ENCODE measurements at places on chromosomes 16 and 17.

DNA sequence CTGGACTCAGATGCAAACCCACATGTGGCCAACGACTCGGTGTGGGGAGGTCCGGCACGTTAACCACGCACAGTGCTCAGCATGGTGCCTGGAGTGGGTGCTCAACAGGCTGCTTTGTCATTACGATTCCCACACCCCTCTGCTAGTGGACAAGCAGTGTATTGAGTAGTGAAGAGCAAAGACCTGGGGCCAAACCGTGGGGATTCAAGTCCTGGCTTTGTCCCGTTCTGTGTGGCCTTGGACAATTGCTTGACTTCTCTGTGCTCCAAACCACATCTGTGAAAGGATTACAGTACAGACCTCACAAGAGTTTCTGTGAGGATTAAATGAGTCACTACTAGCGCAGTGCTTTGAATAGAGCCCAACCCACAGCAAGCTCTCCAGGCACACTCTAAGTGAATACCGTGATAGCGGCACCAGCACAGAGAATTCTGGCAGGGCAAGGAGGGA is 33.8 kb downstream of the TRPV2 start:
- DNase-seq: no peak

GRCh38 chr16:88487920-88488851 is 35.1 kb downstream of the ZFPM1 start:
- no peak for DNase-seq

DNA sequence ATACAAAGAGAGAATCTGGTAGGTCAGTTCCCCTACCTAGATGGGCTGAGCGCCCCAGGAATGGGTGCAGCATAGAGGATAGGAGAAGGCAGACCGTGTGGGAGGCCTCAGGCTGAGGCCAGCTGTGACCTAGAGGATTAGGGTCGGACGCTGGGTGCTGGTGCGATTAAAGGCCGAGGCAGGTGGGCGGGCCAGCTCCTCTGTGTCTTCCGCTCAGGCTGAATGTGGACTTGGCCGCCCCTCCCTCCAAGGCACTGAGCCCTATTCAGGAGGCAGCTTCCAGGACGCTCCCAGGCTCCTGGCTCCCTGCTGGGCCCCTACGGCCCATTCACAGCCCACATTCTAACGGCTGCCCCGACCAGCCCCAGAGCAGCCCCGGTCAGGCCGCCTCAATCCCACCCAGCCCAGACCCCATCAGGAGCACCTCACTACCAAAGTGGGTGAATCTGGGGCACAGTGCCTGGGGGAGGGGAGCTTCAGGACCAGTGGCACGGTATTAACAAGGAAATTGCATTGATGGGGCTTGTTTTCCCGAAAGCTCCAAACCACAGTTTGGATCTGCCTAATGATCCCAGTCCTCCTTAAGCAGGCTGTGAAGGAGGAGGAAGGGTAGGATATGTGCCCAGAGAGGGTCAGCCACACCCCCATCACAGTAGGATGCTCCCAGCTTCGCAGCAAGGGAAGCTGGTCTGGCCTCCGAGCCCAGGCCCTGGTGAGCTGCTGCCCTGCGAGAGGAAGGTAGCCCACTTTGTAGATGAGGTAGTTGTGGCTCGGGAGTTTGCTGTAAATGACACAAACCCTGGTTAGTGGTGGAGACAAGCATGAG is 14.5 kb downstream of the RHBDL3 start:
- DNase-seq: no peak

- no peak for DNase-seq
These were observed 10.7 kb downstream of the SGSM2 start for GRCh38 chr17:2347805-2348685.

GRCh38 chr17:39277110-39277509 is 51.4 kb upstream of the STAC2 start:
- no peak for DNase-seq

DNA sequence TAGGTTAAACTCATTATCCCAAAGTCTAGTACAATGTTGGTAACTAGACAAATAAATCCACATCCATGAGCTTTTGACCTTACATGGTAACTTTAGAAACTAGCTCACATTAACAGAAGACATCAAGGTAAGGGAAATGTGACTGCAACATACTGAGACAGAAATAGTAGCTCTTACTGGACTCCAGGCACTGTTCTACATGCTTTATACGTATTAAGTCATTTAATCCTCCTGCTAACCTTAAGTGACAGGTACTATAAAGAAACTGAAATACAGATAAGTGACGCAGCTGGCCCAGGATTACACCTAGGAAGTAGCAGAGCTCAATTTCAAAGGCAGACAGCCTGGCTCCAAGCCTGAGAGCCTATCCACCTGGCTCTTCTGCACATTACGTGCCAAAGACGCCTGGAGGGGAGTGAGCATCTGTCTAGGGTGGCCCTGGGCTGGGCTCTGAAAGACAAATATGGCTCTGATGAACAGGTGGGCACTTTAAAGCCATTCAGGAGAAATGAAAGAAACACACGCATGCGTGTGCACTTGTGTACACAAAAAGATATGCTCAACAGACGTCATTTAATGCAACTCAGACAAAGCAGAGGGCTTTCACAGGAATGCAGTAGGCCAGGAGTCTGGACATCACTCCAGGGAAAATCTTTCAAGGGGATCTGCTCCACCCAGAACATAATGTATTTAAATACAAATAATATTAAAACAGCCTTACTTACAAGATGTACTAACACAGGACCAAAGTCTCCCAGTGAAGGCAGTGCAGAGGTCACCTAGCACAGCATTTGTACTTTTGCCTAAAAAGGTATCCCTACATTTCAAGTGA is 4.4 kb downstream of the ZC3H7A start:
- peak; percentile 31 for DNase-seq

DNA sequence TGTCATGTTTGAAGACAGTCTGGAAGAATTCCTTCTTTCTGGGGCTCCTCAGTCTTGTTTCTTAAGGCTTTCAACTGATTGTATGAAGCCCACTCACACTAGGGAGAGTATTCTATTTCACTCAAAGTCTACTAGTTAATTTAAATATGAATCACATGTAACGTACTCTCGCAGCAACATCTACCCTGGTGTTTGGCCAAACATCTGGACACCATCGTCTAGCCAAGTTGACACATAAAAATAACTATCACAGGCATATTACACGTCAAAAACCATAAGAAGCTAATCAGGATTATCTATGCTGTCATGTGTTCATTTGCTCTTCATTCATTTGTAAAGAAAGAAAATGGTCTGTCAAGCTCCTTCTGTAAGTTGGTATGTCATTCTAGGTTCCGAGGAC is 787.4 kb downstream of the KCNJ2 start:
- no peak for DNase-seq

GRCh38 chr16:49011901-49012300 is 269.7 kb downstream of the CBLN1 start:
- no peak for DNase-seq

GRCh38 chr17:59413014-59413766 is 81.7 kb downstream of the YPEL2 start:
- DNase-seq: no peak

DNA sequence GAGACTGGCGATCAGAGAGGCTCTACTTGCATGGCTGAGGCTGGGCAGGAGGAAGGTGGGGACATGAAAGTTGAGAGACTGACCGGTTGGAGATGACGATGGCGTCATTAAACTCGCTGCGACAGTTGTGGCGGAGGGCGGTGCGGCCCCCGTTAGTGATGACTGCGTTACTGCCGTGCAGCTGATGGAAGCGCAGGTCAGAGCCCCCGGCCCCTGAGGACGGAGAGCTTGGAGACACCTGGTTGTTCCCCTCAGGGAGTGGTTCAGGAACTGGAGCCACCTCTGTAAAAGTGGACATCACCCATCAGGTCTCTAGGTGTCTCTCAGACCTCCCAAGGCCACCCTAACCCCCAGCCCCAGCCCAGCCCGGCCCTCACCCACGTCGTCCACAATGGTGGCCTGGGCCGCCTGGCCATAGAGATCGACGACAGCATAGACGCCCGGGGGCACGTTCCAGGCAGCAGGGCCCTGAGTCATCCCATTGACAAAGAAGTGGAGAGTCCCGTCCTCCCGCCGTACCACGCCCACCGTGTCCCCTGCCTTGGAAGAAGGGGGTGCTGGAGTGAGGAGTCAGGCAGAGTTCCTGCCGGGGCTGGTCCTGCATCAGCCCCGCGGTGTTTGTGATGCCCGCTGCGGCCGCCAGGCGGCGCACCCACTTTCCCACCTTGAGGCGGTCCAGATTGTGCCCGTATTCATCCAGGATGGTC is 5.3 kb downstream of the NEURL4 start:
- DNase-seq: peak; percentile 78

DNA sequence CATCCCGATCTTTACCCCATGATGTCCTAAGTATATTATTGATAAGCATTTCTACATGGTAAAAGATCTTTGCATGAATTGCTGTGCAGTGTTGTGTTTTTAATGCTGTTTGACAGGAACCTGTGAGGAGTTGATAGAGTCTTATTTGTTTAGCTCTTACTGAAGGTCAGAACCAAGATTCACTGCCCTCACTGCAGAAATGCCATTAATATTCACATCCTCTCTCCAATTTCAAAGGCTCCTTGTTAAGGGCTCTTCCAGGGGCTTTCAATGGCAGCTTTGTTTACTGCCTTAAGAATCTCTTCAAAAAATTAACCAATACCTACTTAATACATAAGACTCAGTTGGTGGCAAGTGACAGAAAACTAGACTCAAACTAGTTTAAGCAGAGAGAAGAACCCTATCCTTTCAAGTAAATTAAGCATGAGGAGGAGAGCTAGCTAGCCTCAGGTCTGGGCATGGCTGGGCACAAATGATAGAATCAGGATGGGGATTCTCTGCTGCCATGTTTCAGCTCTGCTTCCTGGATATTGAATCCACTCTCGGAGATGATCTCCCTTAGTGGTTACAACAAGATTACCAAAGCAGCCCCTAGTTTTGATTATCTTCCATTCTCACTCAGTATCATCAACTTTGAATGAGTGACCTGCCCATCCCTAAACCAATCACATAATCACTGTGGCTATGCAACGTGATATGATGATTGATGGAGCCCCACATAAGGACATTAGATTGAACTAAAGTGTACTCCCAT is 311.8 kb downstream of the CDH11 start:
- no peak for DNase-seq

GRCh38 chr16:80437707-80438106 is 103.1 kb upstream of the DYNLRB2 start:
- no peak for DNase-seq

DNA sequence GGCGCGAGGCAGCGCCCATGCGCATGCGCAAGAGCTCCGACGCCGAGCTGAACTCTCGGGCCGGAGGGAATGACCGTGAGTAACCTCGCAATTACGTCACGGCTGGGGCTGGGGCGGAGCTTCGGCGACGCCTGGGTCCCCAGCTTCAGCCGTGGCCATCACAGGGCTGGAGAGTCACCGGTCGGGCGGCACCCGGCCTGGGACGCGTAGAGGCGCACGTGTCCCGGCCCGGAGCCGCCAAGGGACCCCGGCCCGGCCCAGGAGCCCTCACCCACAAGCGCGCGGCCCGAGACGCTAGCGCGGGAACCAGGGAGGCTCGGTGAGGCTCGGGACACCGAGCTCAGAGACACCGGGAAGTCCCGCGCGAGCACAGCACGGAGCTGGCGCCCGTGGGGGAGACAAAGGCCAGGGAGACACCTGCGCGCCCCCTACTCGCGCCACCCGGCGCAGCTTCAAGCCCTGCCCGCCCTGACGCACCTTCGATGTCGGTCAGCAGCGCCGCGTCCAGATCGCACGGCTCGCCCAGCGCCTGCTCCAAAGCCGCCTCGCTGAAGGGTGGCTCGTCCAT is 452 bp downstream of the SREBF1 start:
- peak; percentile 98 for DNase-seq

DNA sequence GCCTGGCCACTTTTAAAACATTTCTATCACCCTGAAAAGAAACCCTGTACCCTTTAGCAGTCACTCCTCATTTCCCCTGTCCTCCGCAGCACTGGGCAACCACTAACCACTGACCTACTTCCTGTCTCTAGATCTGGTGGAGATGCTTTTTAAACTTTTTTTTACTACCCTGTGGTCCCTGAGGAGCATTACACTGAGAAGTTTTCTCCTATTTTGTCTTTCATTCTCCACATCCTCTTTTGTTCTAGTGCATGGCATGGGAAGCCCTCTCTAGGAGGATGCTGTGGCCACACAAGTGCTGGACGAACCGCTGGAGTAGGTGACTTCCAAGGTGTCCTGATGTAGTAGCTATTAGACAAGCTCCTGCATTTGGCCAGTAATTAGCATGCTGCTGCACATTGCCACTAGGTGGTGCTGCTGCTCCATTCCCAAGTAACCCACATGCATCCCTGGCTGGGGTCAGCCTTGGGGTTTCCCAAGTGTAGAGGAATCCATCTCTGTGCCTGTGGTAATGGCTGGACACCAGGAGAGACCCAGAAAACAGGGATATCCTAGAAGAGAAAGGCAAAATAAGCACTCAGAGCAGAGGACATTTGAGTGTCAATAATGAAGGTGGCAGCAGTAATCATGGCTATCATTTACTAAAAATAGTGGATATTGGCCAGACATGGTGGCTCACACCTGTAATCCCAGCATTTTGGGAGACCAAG is 143.8 kb upstream of the CRHR1 start:
- peak; percentile 77 for DNase-seq

- DNase-seq: peak; percentile 46
These were observed 101.2 kb downstream of the TTC19 start for GRCh38 chr17:16100737-16101400.

DNA sequence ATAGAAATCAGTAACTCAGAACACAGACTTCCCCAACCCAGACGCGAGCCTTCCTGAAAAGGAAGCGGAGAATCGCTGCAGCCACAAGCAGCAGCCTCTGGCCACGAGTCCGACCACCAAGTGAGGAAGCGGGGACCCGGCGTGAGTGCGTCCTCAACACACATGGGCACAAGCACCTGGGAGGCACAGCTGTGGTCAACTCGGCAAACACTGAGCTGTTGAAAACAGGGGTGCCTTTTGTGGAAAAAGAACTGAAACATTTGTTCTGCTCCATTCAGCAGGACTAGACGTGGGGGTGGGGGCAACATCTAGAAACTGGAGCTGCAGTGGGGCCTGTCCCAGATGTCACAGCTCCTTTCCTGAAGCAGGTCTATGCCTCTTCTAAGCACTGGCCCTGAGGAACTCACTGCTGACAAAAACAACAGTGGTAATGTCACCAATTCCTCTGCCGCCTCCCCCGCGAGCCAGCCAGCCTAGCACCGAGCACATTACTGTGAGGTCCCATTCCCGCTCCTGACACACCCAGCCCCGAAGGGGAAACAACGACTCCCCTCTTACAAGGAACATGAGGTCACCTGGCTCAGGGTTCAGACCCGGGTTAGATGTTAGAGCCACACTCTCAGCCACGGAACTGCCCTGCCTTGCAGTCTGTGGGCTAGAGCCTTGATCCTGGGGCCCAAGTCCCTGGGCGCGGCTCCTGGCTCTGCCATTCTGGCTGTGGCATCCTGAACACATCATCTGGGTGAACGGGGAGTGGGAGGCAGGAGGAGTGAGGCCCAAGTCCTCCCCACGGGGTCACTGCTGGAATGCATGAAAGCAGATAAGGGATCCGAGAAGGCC is 29.0 kb downstream of the KDM8 start:
- peak; percentile 76 for DNase-seq

GRCh38 chr17:72726936-72727335 is 365.6 kb downstream of the SLC39A11 start:
- peak; percentile 57 for DNase-seq

GRCh38 chr17:75734674-75735294 is 13.5 kb downstream of the ITGB4 start:
- no peak for DNase-seq

Data from activated CD8-positive, alpha-beta T cell treated with anti-CD3 and anti-CD28 coated beads for 36 hours (primary cell).